Stimulated activated naive B cell treated with anti-CD40 and anti-IgM and Interleukin-4, amounts not matched to agents 10 μg/mL and 1 μg/mL and 100 μg/mL, for 72 hours (primary cell): ENCODE measurements at places on chromosomes 3 and 15.

- DNase-seq: no peak
Observed at GRCh38 chr3:177538750-177539730, 341.8 kb upstream of the TBL1XR1 start.

DNA sequence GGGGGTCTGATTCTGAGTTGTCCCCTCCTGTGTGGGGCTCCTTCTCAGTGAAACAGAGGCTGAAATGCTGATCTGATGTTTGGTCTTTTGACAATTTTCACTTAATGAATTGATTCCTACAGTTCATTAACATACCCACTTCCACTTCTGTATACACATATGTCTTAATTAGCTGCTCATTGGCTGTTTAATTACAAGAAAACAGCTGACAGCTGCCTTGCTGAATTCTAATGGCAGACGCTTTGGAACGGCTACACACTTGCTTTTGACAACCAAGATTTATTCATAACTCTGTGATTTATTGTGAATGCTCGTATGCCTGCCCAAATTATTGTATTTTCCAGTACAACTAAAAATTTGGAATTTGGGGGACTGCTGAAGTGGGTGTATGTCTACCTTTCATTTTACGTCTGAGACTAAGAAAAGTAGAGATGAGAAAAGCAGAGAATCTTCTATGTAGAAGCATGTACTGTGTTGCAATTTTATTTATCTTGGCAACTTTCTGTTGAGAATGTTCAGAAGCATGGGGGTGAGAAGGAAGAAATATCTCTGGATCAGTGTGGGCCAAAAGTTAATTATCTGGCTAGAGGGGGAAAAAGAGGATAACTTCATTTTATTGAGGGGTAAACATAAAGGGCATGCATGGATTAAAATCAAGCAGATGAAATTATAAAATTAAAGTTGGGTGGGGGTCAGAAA, 46.5 kb upstream of the ICE2 start:
- no peak for DNase-seq

DNA sequence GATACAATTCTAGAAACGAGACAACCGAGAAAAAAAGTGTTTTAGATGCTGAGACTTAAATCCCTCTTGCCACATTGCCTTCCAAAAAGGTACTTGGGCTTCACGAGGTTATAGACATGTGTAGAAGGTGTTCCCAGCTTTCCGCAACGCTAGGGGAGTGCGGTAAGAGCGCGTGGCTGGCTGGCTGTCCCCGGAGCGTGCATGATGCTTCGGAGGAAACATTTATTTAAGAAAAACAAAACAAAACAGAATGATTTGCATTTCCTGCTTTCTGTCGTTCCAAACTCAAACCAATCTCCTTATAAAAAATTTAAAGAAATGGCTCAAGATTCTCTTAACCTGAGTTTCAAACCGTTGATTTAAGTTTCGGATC, 841 bp downstream of the SLC6A20 start:
- DNase-seq: no peak

GRCh38 chr3:119582178-119582577, 2.9 kb downstream of the ADPRH start:
- DNase-seq: no peak

- DNase-seq: peak; percentile 43
Observed at GRCh38 chr3:152127058-152127457, 141.7 kb upstream of the MBNL1 start.
